ENCODE measurements at places on chromosomes 3 and 15. TPM values are rescaled to one million over a fixed set of nuclear protein-coding genes. Genes with fewer than 3 reads are reported as not detected.

HEMK1 gene
- 12.5 TPM for total RNA-seq

SEMA4B gene
- total RNA-seq, result 6.9 TPM

FETUB gene
- not detected for total RNA-seq

GABRR3 gene
- not detected for total RNA-seq

SERINC4 gene
- not detected for total RNA-seq

GRCh38 chr3:122789585-122790273 is 3.9 kb downstream of the HSPBAP1 start:
- H3K27ac ChIP-seq, result no peak overlapping the region
- no peaks in the 10 kb centered on the region for H3K27me3 ChIP-seq
- H3K36me3 ChIP-seq, result no peaks in the 10 kb centered on the region
- DNase-seq, result no peak
- peaks cover 3% of the 10 kb centered on the region for H3K4me1 ChIP-seq
- no peak overlapping the region for H3K4me3 ChIP-seq

DNA sequence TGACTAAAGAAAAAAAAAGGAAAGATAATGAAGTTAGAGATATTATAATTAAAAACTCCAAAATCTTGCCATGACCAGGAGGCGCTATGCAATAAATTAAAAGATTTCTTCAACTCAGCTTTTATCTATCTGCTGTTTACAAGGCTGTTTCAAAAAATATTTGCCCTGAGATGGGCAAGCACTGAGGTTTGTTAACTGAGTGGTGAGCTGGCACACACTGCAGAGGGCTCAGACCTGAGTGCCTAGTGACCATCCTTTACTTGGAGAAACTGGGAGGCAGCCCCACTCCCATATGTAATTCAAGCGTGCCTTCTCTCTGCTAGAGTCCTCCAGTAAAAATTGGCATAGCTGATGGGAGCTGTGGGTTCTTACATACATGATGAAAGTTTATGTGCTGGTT is 198.7 kb upstream of the TBC1D5 start:
- no peak overlapping the region for H3K27ac ChIP-seq
- no peak overlapping the region for H3K4me3 ChIP-seq
- H3K4me1 ChIP-seq, result no peaks in the 10 kb centered on the region
- H3K27me3 ChIP-seq, result no peaks in the 10 kb centered on the region
- DNase-seq, result no peak
- H3K36me3 ChIP-seq, result no peaks in the 10 kb centered on the region

DNA sequence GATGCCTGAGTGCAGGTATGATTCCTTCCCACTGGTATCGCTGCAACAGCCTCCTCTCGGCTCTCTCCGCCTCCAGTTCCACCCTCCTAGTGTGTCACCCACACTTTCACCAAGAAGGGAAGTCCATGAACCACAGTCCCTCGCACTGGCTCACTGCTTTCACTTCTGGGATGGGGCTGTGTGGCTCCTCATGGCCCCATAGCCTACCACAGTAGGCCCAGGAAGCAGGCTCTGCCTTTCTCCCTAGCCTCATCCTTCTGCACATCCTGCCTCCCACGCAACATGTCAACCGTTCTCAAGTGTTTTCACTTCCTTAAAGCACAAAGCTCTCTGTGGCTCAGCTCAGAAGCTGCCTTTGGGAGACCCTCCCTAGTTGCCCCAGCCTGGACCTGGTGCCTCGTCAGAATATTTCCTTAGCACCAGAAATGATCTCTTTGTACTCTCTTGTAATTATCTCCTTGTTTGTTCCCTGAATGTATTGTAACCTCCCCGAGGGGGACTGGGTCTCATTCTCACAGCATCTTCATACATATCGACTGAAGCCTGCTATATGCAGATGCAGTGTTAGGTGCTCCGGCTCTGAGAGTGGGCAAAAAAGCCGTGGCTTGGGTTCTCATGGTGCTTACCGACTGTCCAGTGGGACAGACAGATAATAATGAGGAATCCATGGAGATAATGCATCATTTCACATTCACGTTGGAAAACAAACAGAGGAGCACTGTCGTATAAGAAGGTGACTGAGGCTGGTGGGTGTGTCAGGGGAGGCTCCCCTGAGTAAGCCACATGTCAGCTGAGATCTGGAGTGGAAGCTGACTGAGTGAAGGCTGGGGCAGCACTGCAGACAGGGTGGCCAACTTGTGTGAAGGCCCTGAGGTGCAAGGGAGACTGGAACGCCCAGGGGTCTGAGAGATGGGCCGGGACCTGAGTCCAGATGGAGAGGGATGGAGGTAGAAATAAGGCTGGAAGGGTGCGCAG is 107.1 kb downstream of the DGKG start:
- H3K36me3 ChIP-seq, result no peaks in the 10 kb centered on the region
- H3K27ac ChIP-seq, result no peak overlapping the region
- peaks cover 28% of the 10 kb centered on the region for H3K27me3 ChIP-seq
- no peak overlapping the region for H3K4me3 ChIP-seq

DNA sequence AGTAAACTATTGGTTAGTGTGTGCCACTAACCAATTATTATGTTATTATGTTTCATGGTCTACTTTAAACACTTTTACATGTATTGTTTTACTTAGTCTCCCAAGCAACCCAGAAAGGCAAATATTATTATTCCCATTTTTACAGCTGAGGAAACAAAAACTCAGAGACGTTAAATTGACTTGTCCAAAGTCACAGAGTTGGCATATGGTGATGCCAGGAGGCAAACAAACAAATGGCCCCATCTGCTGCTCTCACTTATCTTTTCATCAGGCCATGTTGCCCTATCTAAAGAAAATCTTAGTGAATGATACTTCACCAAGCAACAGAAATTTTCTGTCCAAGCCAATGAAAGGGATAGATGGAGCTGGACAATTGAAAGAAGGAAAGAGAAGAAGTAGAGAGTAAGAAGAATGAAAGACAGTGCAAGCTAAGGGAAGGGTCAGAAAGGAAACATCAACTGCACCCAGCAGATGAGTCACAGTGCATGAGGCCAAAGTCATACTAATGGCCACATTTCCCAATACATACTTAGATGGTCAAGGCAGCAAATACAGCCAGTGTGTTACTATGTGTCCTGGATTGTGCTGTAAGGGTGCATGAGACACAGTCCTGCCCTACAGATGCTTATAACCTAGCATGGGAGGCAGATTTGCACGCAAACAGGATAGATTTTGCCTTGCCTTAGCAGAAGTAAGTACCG is 266.9 kb downstream of the KCNMB2 start:
- H3K36me3 ChIP-seq, result no peaks in the 10 kb centered on the region
- no peaks in the 10 kb centered on the region for H3K4me1 ChIP-seq
- no peak overlapping the region for H3K4me3 ChIP-seq
- no peaks in the 10 kb centered on the region for H3K27me3 ChIP-seq

- H3K27ac ChIP-seq, result no peak overlapping the region
- H3K4me3 ChIP-seq, result no peak overlapping the region
- no peaks in the 10 kb centered on the region for H3K27me3 ChIP-seq
- DNase-seq, result no peak
Observed at GRCh38 chr3:117016378-117016777, 306.8 kb downstream of the TUSC7 start.

DNA sequence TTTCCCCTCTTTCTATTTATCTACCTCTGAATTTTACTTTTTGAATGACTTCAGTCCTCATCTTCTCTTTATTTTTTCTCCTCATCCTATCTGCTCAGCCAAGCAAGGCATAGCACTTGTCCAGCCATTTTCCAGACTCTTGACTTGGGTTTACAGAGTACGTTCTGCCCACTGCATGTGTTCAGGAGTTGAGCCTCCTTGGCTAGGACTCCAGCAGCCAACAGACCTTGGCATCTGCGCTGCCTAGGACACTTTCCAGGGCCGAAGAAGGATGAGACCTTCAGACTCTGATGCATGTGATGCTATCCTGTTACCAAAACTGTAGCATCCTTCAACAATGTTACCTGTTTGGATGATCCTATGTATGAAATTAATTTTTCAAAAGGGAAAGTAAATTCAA is 59.7 kb downstream of the HES1 start:
- H3K4me3 ChIP-seq, result no peak overlapping the region
- peaks cover 11% of the 10 kb centered on the region for H3K27me3 ChIP-seq
- no peaks in the 10 kb centered on the region for H3K36me3 ChIP-seq
- no peaks in the 10 kb centered on the region for H3K4me1 ChIP-seq

GRCh38 chr3:42066516-42067181 is 24.5 kb upstream of the TRAK1 start:
- no peaks in the 10 kb centered on the region for H3K36me3 ChIP-seq
- peaks cover 24% of the 10 kb centered on the region for H3K4me1 ChIP-seq
- DNase-seq, result peak; percentile 74
- no peak overlapping the region for H3K4me3 ChIP-seq
- no peaks in the 10 kb centered on the region for H3K27me3 ChIP-seq

- H3K4me1 ChIP-seq, result no peaks in the 10 kb centered on the region
- H3K4me3 ChIP-seq, result no peak overlapping the region
- DNase-seq, result no peak
- no peak overlapping the region for H3K27ac ChIP-seq
- H3K36me3 ChIP-seq, result no peaks in the 10 kb centered on the region
Observed at GRCh38 chr3:142129516-142130171, 19.7 kb downstream of the TFDP2 start.

DNA sequence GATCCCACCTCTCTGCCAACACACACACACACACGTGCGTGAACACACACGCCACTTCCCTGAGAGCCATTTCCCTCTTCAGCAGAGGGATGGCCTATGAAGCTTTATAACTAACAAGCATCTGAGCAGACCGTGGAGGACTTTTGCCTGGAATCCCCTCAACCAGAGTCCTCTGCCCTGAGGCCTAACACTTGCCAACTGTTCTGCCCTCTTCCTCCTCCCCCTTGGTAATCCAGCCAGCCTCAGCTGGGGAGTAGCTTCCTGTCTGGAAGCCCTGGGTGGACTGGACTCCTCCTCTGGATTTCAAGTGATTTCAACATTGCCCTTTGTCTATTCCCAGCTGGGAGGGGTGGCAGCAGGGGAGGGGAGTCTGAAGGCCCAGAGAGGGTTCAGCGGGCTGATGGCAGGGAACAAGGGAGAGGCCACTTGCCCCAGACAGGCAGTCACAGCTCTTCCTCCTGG is 68.4 kb upstream of the HACD2 start:
- no peak overlapping the region for H3K4me3 ChIP-seq
- peak overlapping the region; percentile 90 for H3K27ac ChIP-seq
- H3K4me1 ChIP-seq, result peaks cover 18% of the 10 kb centered on the region
- peaks cover 74% of the 10 kb centered on the region for H3K36me3 ChIP-seq
- H3K27me3 ChIP-seq, result no peaks in the 10 kb centered on the region

- no peak overlapping the region for H3K27ac ChIP-seq
- no peak overlapping the region for H3K4me3 ChIP-seq
- no peaks in the 10 kb centered on the region for H3K36me3 ChIP-seq
- DNase-seq, result no peak
- H3K27me3 ChIP-seq, result no peaks in the 10 kb centered on the region
- H3K4me1 ChIP-seq, result no peaks in the 10 kb centered on the region
Observed at GRCh38 chr3:34568766-34569165, 770.3 kb downstream of the PDCD6IP start.

GRCh38 chr15:101051291-101052030 is 132.3 kb downstream of the LRRK1 start:
- H3K27me3 ChIP-seq, result no peaks in the 10 kb centered on the region
- no peak overlapping the region for H3K27ac ChIP-seq
- no peak for DNase-seq
- H3K4me1 ChIP-seq, result no peaks in the 10 kb centered on the region
- no peak overlapping the region for H3K4me3 ChIP-seq

- no peak overlapping the region for H3K4me3 ChIP-seq
- no peaks in the 10 kb centered on the region for H3K36me3 ChIP-seq
- no peaks in the 10 kb centered on the region for H3K4me1 ChIP-seq
- H3K27me3 ChIP-seq, result no peaks in the 10 kb centered on the region
- no peak overlapping the region for H3K27ac ChIP-seq
- DNase-seq, result no peak
Observed at GRCh38 chr3:1609416-1609815, 489.2 kb upstream of the CNTN4 start.

- H3K27ac ChIP-seq, result no peak overlapping the region
- H3K36me3 ChIP-seq, result no peaks in the 10 kb centered on the region
- no peak overlapping the region for H3K4me3 ChIP-seq
Observed at GRCh38 chr3:115986555-115987207, 363.4 kb downstream of the GAP43 start.

- H3K36me3 ChIP-seq, result no peaks in the 10 kb centered on the region
- no peak for DNase-seq
- no peak overlapping the region for H3K4me3 ChIP-seq
- H3K4me1 ChIP-seq, result no peaks in the 10 kb centered on the region
Observed at GRCh38 chr15:43886558-43886957, 59.8 kb downstream of the WDR76 start.

DNA sequence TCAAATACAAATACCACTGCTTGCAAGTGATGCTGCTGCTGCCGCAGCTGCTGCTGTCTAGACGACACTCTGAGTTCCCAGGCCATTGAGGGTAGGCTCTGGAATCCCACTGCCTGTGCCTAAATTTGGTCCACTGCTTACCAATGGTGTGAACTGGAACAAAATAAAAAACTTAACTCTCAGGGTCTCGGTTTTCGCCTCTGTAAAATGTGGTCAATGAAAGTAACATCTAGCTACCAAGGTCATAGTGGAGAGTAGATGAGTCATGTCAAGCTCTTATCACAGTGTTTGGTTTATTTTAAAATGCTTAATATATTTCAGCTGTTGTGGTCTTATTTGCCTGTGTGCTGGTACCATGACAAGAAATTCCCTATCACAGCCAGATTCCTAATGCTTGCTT is 299.3 kb downstream of the CLSTN2 start:
- DNase-seq, result no peak
- H3K27ac ChIP-seq, result no peak overlapping the region
- H3K36me3 ChIP-seq, result no peaks in the 10 kb centered on the region
- no peak overlapping the region for H3K4me3 ChIP-seq

GRCh38 chr15:94236608-94237007 is 5.2 kb downstream of the MCTP2 start:
- H3K4me3 ChIP-seq, result no peak overlapping the region
- no peak for DNase-seq
- no peaks in the 10 kb centered on the region for H3K27me3 ChIP-seq
- H3K27ac ChIP-seq, result no peak overlapping the region

DNA sequence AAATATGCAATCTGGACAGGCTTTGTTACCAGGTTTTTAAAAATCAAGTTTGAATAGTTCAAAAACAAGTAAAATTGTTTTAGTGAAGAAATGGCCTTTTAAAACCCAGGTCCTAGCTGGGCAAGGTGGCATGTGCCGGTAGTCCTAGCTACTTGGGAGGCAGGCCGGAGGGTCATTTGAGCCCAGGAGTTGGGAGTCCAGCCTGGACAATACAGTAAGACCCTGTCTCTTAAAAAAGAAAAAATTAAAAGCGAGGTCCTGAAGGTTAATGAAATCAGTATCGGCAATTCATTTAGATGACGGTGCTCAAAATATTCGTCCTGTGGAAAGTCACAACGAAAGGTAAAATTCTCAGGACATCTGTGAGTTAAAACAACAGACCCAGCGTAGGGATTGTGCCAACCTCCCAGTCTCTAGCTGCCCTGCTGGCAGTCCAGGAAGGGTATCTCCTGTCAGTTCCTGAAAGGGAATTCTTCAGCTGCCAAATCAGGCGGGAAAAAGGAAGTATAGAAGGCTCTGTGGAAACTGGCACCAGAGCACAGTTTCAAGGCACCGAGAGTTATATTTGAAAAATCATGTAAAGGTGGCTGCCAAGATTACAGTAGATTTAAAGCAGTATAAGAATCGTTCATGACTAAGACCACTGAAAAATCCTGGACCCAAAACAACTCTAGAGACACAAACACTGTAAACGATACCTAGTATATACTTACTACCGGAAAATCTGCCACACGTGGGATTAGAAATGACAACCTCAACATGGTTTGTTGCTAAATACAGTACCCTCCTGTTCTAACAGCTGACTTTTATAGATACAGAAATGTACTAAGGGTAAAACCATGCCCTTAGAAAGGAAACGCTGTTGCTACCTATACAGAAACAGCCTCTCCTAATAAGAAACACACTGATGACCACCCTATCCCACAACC is 1.2 kb upstream of the ABHD17C start:
- peaks cover 9% of the 10 kb centered on the region for H3K4me1 ChIP-seq
- peak overlapping the region; percentile 75 for H3K27ac ChIP-seq
- peak; percentile 39 for DNase-seq
- H3K36me3 ChIP-seq, result no peaks in the 10 kb centered on the region
